ENCODE measurements at places on chromosomes 7 and 10.

DNA sequence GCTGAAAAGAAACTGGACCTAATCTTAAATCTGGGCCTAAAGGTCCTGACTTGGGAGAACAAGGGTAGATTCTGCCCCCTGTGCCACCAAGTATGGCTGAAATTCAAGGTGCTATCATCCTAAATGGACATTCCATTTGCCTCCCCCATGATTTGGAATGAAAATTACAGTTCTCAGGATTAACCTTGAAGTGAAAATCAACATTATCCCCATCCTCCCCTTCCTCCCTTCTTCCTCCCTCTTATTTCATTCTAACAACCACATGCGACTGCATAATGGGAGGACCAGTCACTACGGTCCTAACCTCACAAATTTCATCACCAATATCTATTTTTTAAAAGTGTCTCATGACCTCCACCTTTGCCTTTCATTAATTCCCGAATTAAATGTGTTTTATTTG lies 62.1 kb downstream of the SEMA3C start:
- no peak for DNase-seq

GRCh38 chr10:89355394-89355931 lies 22.4 kb upstream of the IFIT1B start:
- no peak for DNase-seq

- no peak for DNase-seq
Measured at GRCh38 chr7:33814400-33814799, 90.9 kb upstream of the BMPER start.

DNA sequence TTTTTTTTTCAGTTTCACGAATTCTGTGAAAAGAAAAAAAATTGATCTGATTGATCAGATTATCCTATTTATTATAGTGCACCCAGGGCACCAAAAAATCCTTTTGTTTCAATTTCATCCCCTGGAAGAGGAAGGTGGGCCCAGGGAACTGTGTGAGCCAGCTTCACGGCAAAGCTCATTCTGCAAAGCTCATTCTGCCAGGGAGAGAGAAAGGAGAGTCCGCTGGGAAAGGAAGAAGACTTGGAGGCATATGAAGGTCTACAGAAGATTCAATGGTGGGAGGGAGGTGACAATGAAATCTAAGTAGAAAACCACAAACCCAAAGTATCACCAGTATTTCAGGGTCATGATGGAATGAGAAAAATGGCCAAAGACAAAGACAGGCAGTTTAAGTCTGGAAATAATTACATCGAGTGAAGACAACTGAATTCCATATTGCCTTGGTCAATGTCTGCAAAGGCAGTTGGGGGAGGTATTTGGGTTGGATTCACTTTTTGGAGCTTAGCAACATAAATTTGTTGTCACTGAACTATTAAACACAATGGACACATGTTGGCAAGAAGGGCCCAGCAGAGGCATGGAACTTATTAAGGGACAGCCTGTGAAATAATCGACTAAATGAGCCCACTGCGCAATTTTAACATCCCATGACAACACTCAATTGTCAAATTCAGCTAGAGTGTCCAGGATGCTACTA lies 587.8 kb upstream of the MKI67 start:
- no peak for DNase-seq

- DNase-seq = no peak
Measured at GRCh38 chr10:43922335-43923280, 273.9 kb upstream of the ZNF32 start.

DNA sequence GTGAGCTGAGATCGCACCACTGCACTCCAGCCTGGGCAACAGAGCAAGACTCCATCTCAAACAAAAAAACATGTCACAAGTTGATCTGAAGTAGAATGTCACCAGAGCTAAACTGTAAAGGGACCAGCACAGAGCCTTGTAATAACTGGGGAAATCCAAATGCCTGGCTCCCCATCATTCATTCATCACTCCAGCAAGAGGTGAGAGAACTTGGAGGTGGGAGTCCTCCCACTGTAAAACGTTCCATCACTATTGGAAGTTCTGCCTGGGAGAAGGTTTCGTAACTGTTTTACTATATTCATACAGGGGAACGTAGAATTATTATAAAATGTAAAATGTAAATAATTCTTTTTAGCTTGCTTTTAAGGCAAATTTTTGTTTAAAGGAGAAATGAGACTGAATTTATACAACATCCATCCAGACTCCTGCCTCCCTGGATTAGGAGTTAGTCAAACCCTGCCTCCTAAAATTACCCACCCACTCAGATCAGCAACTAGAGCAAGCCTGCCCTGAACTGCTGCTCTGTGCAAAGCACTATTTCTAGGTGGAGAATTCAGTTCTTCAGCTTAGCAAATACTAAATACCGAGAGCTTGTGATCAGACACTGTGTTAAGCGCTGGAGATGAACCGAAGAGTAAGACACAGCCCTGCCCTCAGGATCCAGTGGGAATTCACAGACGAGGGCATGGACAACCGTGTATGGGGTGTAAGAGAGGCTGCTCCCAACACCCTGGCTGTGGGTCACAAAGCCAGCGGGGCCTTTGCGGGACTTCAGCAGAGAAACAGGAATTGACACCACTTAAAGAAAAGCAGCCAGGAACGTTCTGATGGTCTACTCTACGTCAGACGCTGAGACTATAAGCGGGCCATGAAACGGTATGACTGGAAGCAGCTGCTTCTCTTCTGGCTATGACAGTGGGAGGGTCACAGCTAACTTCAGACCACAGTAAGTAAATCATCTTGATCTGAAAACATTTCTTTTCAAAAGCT lies 208.3 kb downstream of the ZMYND11 start:
- no peak for DNase-seq

- DNase-seq = no peak
Measured at GRCh38 chr10:125543796-125544195, 139.2 kb downstream of the TEX36 start.

DNA sequence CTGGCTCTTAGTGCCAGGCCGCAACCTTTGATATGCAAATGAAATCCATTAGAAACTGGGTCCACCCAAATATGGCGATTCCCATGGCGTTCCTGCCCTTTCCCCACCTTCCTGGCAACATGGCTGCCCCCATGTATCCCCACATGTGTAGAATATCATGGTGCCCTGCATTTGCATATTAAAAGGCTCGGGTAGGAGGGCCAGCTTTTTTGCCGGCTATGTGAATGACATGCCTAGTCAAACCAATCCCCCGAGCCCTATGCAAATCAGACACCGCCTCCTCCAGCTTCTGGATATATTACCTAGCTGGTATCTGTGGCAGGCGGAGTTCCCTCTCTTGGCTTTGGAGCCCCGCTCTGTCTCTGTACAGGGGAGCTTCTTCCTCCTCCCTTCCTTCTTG lies 18.3 kb downstream of the MMS19 start:
- no peak for DNase-seq

GRCh38 chr10:63128443-63128842 lies 4.7 kb upstream of the NRBF2 start:
- DNase-seq = no peak

- no peak for DNase-seq
Measured at GRCh38 chr10:114470956-114471905, 66.9 kb upstream of the AFAP1L2 start.

DNA sequence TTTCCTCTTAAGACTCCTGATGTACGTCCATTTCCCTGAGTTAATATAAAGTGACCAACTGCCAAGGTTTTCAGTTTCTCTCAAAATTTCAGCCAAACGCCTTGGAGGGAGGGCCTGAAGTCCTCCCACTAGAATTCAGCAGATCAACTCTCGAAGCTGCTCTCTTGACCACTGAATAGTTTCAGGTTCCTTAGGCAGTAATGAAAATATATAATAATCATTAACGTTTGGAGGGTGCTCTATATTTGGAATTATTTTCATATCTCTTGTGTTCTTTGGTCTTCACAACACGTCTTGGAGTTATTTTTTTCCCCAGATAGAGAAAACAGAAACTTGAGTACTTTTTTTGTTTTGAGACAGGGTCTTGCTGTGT lies 123.6 kb upstream of the SFMBT2 start:
- no peak for DNase-seq

GRCh38 chr10:89241026-89241425 lies 10.5 kb downstream of the LIPA start:
- DNase-seq = no peak

GRCh38 chr7:40401406-40401805 lies 266.6 kb downstream of the SUGCT start:
- DNase-seq = no peak

DNA sequence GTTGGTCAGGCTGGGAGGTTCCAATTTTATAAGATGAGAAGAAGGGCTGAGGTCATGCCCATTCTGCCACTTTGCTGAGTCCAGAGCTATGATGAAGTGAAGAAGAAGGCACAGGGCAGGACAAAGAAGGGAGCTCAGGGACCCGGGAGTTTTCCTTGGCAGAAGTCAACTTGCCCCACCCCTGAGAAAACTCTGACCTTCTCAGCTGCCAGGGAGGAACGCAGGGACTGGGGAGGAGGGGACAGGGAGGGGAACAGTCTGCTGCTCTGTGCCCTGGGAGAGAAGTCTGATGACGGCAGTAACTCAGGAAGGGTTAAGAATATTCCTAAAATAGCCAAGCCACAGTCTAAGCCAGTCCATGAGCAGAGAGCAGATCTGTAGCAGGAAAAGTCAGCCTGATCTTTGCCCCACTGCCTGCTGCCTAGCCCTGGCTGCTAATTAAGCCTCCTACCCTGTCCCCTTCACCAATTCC lies 11.7 kb downstream of the ADIRF start:
- no peak for DNase-seq

DNA sequence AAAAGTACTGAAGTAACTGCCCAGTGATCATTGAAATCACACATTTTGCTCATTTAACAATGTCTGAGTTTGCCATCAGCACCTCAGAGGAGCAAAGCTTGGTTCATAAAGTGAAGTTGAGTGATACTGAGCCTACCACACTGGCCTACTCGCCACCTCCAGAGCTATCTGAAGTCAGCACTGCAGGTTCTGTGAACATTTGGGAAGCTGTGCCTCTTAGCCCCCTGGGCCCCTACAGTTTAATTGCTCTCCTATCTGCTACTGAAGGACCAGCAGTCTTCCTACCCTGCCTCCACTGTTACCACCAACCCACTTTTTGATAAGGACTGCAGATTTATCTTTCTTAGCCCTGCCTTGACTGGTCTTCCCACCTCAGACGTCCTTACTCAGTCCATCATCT lies 2.0 kb upstream of the SEMA4G start:
- no peak for DNase-seq

DNA sequence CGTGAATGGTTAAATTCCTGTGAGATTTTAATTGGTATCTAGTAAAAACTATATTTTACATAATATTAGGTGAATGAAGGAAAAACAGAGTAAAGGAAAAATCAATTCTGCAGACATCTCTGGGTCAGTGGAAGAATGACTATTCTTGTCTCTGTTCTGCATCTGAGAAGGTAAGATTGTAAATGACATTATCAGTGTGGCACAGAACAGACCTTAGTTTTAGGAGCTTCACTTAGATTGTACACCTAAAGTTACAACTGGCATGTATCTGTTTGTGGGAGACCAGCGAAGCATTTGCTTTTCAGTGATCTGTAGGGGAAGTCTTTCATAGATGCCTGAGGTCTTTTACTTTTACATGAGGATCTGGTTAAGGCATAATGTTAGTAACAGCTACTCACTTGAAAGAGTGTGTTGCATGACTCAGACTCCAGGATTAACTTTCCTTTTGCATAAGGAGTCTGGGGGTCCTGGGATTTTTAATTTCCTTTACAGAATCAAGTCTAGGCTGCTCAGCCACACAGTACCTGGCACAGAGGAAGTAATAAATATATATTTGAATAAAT lies 56.2 kb downstream of the JMJD1C start:
- no peak for DNase-seq

DNA sequence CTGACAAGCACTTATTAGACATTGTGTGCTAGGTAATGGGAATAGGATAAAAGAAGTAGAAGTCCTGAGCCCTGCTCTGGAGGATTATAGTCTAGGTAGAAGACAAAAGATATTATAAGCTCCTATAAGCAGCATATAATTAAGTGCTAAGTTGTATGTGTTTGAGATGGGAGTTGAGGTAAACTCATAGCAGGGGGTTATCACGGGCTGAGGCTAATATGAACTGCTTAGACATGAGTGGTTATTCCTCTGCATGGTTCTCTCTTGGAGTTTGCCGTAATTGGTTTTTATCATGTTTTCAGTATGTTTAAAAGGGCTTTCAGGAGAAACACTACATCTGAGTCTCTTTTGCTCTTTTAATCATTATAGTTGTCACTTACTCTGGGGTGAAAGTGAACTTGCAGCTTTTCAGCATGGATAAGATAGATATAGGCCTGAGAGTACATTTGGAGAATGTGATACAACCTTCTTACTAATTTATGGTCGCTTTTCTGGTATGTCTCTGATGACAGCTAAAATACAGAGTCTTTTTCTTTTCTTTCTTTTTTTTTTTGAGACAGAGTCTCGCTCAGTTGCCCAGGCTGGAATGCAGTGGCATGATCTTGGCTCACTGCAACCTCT lies 39.0 kb downstream of the SMNDC1 start:
- DNase-seq = no peak

- no peak for DNase-seq
Measured at GRCh38 chr10:14712991-14713424, 61.7 kb downstream of the FAM107B start.

DNA sequence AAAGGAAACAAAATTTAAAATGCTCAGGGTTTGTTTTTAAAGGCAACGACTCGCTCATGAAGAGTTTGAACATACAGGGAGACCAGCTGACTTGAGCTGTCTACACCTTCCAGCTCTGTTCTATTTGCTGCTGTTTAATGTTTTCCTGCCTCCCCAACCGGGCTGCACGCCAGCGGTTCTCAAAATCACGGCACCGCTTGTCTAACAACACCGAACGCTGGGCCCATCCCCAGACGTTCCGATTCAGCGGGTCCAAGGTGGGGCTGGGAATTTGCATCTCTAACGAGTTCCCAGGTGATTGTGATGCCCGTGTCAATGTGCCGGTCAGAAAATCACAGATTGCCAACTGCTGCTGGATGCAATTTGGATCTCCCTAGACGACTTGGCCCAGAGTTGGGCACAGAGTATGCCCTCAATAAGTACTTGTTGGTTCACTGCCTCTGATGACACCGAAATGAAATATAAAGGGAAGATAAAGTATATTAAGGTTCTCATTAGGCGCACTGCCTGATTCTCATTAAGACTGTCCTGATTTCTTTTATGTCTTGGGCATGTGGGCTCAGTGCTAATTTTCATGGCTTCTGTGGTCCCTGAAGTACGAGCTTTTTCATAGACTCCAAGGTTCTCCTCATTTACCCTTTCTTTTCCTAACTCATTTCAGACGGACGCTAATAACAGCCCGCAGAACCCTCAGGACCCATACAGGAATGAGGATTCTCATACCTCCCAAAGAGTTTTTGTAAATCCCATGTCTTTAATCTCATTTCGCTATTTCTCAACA lies 28.5 kb downstream of the CELF2 start:
- no peak for DNase-seq

- no peak for DNase-seq
Measured at GRCh38 chr10:44757551-44758205, 153.5 kb upstream of the TMEM72 start.

DNA sequence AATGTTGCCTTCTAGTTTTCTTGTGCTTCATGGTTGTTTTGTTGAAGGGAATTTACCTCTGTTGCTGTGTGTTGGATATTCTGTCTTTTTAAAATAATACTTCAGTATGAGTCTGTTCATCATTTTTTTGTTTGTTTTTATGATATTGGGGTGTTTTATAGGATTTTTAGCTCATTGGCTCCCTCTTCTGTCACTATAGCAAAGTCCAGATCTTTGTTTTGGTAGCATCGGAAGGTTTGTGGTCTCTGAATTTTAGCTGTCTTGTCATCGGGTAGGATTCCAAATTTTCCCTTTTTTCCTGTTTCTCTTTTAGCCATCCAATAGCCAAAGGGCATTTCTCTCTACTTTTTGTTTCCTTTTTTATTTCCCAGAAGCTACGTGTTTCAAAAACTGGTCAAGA lies 91.4 kb downstream of the EXOC4 start:
- no peak for DNase-seq
